ENCODE measurements at places on chromosomes 16 and 17.

DNA sequence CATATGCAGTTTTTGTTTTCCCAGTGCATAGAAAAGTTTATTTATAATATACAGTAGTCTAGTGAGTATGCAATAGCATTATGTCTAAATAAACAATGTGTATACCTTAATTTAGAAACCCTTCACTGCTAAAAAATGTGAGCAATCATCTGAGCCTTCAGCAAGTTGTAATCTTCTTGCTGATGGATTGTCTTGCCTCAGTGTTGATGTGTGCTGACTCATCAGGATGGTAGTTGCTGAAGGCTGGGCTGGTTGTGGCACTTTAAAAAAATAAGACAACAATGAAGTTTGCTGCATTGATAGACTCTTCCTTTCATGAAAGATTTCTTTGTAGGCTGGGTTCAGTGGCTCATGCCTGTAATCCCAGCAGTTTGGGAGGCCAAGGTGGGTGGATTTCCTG, 13.9 kb upstream of the CAPNS2 start:
- no peak for DNase-seq

DNA sequence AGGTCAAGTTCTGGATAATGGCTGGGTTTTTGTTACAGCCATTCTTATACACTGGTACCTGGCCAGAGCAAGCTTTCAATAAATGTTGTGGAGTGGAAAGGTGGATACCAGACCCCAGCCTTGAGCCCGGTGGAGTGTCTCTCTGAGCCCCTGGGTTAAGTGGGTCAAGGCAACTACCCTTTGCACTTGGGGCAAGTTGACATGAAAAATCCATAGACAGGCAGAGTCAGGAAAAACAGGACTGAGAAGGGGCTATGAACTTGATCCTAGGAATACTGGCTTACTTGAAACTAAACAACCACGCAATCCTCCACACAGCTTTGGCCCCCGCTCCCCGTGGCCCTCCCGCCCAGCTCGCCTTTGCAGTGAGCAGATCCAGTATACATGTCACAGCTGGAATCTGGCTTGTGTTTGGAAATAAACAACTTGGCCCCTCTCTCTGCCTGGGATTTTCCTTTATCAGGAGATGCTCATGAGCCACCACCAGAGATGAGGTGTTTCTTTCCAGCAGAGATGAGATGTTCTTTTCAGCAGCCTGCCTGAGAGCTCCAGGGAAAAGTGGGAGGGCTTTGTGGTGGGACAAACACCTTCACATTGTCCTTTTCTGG, 65.9 kb downstream of the KSR1 start:
- no peak for DNase-seq

DNA sequence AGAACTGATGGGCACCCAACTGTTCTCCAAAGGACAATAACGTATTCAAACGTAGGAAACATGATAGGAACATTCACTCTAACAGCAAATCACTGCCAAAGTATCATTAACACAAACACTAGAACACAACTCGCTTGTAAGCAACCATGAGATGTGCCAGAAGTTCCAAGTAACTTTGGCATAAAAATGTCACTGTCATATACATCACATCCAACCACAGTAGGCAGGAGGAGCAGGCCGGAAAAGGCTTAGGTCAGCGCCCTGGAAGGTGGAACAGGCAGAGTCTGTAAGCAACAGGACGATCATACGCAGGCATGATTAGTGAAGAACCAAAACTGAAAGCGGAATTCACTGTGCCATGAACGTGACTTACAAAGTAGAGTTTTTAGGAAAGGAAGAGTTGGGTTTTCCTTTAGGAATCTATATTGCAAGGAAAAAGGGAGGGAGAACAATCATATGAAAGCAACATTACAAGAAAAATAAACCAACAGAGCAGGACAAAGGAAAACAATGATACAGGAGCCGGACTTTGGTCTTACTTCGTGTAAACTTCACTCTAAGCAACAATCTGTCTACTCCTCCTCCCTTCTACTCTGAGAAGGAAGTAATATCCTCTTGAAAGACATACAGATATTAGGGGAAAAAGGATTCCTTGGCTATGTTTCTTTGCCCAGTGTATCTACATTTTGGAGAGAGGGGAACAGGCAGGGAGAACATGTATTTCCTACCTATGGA, 52.3 kb downstream of the YWHAE start:
- DNase-seq = peak; percentile 13

DNA sequence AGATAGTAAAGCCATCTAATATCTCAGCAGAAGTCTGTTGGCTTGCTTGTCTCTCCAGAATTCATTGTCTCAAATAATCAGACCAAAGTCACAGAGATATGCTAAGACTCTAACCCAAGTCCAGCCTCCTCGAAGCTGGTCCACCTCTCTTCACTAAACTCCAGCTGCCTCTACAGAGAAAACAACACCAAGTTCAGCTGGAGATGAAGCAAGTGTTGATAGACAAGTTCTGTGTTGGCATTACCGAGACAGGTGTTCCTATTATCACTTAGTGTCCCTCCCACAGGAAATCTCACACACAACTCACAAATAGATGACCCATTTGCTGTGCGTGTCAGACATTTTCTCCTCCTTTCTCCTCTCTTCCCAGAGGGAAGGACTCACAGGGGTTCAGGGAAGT, 164.4 kb upstream of the ANKFN1 start:
- DNase-seq = no peak

DNA sequence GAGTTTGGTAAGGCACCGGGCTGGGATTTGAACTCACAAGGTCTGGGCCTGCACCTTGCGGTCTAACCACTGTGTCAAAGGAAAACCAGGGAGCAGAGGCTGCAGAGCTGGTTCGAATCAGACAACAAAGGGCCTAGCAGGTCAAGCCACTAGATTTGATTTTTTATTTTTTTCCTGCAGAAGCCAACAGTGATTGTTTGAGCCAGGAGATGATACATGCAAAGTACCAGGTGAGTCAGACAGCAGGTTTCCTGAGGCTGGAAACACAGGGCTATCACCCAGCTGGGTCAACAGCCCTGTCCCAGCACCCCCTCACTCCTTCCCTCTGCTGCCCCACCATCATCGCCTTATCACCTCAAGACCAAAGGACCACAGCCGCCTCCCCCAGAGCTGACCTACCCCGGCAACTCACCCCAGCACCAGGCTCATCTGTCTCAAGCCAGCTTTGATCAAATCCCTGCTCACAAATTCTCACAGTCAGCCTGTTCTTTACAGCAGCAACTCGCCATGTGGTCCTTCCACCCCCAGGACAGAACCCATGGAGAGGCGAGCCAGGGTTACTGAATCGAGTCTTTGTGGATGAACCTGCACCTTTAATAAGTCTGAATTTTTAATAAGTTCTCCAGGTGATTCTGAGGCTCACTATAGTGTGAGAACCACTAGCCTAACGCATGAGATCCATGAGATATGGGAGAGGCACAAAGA, 13.0 kb upstream of the KRT19 start:
- DNase-seq = no peak

DNA sequence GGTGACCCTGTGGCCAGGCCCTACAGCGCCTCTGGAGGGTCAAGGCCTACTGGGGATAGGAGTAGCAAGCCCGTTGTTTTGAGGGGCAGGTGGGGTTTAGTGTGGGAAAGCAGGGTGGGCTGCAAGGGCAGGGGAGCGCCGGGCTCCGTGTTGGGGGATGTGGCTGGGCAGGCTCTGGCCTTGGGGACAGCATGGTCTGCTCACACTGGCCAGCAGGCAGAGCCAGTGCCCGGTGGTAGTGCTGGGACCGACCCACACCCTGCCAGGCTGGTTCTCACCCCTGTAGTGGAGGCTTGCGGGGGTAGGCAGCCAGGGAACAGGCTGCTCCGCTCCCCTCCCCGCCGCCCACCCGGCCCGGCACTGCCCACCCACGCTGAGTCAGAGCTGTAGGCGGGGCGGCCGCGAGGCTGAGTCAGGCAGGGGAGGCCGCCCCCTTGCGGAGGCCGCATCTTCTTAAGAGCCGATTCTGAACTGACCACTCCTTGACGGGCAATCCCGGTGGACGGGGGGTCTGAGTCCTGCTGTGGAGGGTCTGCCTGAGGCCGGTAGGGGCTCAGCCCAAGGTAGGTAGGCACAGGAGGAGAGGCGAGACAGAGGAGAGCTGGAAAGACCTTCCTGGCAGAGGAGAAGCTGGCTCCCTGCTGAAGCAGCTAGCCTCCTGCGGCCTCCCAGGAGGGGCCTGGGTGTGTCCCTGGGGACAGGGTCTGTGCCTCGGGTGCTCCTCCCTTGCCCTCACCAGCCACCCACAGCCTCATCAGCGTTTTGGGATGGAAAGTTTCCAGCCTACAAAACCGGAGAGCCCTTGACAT, 62.4 kb downstream of the BAIAP2 start:
- peak; percentile 40 for DNase-seq

- no peak for DNase-seq
These were observed 3.8 kb downstream of the IGF2BP1 start for GRCh38 chr17:49000943-49001342.

- no peak for DNase-seq
These were observed 16.0 kb downstream of the MMD start for GRCh38 chr17:55405600-55405999.
